Stomach (tissue), 19 donors: ENCODE measurements at places on chromosomes 3 and 15. TPM values are rescaled to one million over a fixed set of nuclear protein-coding genes. Genes with fewer than 3 reads are reported as not detected.
A peak's percentile ranks its signal among the peaks of the same experiment; 100 is the strongest.

NR1I2 gene
- 10.5 TPM for total RNA-seq

DNA sequence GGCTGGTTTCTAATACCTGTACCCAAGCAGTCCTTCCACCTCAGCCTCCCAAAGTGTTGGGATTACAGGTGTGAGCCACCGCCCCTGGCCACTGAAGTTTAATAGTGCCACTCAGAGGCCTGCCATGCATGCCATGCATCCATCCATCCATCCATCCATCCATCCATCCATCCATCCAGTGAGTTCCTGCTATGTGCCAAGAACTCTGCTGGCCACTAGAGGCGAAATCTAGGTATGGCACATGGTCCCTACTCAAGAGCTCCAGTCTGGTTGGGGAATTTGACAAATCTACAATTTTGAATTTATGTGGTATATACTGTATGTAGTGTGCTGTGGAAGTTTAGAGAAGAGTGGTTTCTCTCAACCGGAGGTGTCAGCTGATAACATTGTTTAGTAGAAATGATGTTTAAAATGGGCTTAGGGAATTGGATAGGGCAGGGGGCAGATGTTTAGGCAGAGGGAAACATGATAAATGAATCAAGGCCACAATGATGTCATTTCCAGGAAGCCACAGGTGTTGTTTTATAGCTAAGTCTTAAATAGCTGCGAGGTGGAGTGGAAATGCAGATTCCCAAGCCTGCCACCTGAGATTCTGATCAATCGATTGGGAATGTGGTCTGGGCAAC, 384.4 kb upstream of the C2CD4B start:
- DNase-seq = peak; percentile 62

DNA sequence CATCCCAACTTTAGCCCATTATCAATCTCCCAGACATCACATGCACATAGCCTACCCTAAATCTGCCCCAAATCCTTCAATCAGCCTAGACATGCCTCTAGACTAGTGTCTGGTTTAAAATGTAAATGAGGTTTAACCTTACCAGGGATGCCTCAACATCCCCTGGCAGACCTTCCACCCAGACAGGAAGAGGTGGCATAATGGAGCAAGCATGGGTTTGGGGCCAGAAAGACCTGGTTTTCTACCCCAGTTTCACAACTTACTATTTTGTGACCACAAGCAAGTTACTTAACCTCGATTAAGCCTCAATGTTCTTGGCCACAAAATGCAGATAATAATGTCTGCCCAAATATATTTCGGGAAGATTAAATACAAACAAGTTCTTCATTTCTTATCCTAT, 28.3 kb upstream of the THBS1 start:
- no peak for DNase-seq

ECE2 gene
- total RNA-seq = not detected

DNA sequence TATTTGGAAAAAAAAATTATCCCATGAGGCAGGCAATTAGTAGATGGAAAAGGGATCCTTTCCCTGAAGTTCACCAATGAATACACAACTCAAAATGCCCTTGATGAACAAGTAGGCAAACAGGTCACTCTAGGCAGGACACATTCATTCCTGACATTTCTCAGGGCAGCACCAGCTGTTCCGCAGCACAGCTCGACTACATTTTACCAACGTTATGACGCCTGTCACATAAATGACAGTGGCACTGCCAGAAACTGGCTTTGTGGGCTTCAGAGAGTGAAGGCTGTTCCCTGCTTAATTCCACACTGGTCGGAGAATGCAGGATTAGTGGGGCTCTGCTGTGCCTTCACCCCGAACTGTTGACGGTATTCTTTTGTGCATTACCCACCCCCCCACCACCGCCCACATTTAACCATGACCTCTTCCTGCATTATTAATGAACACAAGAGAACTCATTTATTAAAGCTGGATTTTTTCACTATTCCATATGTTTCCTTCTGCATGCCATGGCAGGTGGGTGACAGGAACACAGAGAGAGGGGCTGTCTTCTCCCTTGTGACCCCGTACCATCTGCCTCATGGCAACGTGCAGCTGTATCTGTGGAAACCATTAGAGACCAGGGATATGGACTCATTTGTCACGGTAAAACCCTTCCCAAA, 197.6 kb downstream of the PDZRN3 start:
- no peak for DNase-seq

GRCh38 chr3:50100386-50100785, 11.7 kb downstream of the RBM5 start:
- DNase-seq = no peak

NR2E3 gene
- not detected for total RNA-seq

- no peak for DNase-seq
Measured at GRCh38 chr3:131899021-131899420, 135.8 kb downstream of the CPNE4 start.

GRCh38 chr15:95292785-95293450, 1037.6 kb upstream of the NR2F2 start:
- no peak for DNase-seq

- no peak for DNase-seq
Measured at GRCh38 chr15:76337059-76337695, 604 bp downstream of the ISL2 start.
